Urothelium cell line (cell line): ENCODE measurements at places on chromosomes 2 and 18.

- peak; percentile 42 for DNase-seq
Measured at GRCh38 chr2:157336137-157337010, 10.8 kb upstream of the ERMN start.

DNA sequence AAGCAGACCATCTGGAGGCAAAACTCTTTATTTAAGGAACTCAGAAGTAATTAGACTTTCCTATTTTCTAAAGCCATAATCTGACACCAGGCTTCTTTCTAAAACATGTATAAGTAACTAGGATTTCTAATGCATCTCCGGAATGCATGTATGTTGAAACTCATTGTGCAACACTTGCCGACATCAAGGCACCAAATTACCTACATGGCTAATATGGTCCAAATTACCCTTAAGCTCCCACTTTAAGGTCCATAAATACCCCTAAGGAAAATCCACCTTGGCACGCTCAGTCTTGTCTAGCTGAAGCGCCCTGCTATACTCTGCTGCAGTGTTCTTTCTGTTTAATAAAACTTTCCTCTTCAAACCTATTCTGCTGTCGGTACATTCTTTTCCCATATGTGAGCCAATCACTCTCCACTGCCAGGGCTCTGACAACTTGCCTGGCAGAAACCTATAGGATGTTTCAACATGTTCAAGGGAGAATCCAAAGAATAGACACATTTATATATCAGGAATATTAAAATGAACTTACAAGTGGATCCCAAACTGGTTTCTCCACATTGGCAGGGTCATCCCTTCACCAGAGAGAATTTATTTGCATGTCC, 171.9 kb downstream of the GALNT1 start:
- DNase-seq, result no peak

DNA sequence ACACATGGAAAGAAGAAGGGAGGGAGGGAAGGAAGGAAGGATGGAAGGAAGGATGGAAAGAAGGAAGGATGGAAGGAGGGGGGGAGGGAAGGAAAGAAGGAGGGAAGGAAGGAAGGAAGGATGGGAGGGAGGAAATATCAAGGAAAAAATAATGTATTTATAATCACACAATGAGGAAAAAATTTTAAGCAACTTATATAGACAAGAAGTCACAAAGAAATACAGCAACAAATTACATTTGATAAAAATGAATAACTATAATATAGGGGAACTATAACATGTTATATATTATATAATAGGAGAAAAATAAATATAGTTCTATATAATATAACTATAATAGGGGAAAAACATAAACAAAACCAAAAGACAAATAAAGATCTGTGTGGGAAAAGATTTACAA, 441.8 kb downstream of the LRATD1 start:
- no peak for DNase-seq

DNA sequence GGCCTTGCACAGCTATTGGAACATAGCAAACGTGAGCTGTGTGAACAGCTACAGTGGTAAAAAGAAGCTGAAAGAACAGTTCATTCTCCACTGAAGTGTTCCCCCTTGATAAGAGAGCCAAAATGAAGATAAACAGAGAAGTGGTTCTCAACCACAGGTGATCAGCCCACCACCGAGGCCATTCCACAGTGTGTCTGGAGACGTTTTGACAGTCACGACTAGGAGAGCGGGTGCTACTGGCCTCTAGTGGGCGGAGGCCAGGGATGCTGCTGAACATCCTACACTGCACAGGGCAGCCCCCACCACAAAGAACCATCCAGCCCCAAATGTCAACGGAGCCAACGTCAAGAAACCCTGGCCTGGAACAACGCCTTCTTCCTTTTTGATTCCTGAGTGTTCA, 38.4 kb downstream of the ADCY3 start:
- no peak for DNase-seq

DNA sequence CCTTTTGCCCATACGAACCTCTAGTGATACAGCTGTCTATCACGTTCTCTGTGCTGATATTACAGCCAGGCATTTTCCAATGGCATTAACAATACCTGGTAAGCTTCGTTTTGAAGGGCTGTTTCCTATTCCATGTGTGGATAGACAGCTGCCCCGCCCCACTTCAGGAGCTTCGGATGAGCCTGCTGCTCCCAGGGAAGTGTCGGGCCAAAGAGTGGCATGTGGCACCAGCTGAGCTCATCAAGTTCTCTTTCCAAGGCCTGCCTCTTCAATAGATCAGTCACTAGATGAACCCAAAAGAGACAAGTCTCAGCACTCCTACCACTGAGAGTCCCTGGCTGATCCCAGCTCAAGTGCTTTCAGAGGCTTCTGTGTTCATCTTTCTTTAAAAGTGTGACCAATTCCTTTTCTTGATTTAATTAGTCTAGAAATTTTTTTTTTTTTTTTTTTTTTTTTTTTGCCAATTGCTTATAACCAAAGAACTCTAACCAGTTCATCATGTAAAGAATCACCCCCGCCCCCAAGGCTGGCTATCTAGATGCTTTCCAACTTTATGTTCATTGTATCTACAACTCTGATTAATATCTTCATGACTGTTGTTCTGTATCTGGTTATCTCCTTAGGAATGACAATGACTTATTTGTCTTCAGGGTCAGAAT, 46.6 kb downstream of the HDAC4 start:
- DNase-seq, result no peak

GRCh38 chr2:84631047-84631446, 114.7 kb downstream of the DNAH6 start:
- DNase-seq, result peak; percentile 65

GRCh38 chr2:66604326-66604725, 169.4 kb downstream of the MEIS1 start:
- no peak for DNase-seq

- no peak for DNase-seq
Measured at GRCh38 chr2:54208364-54209240, 47.4 kb downstream of the TSPYL6 start.

- DNase-seq, result no peak
Measured at GRCh38 chr2:227739351-227739750, 6.3 kb upstream of the SCYGR8 start.

- DNase-seq, result peak; percentile 45
Measured at GRCh38 chr18:77702686-77703085, 453.0 kb downstream of the GALR1 start.

- no peak for DNase-seq
Measured at GRCh38 chr2:184524551-184525382, 73.6 kb upstream of the ZNF804A start.

DNA sequence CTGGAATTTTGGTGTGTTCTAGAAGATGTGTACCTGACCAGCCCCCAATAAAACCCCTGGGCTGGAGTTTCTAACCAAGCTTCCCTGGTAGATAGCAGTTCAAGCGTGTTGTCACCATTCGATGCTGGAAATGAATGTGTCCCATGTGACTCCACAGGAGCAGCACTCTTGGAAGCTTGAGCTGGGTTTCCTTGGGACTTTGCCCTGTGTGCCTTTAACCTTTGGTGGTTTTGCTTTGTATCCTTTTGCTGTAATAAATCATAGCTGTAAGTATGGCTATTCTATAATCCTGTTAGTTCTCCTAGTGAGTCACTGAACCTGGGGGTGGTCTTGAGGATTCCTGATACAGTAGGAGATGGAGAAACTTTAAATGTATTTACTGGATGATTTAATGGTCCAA, 65.2 kb downstream of the KLHL14 start:
- no peak for DNase-seq

DNA sequence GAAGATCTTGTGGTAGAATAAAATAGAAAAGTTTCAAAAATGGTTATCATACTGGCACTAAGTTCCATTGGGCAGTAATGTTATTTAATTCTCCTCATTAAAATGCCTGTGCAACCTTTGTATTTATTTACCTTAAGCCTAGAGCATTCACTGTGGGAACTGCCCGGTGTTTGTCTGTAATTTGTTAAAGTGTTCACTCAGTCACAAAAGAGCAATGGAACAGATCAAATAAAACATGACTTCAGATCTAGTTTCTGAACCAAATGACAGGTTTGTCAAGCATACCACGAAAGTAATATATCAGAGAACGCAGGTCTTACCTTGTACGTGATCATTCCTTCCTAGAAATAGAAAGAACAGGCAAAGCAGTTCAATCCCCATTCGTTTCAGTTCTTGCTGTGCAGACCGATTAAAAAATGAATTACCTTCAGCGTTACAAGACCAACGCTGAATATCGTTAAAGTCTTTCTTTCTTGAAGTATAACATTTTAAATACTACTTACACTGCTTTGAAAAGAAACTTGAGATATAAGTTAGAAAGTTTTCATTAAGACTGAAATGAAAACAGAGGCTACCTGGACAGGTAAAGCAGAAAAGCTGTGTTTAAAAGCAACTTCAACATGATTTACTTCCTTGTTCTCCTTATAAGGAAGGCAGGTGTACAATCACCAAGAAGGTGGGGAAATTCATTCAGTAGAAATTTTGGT, at the start of gene ITGB6:
Gene ITGB6 (minus strand): TSS at position 590 of the 707 bp plus-strand sequence. CDS start 209 bp downstream, at position 381.
- DNase-seq, result no peak
